MM.1S (cell line): ENCODE measurements at places on chromosomes 4 and X.
A peak's percentile ranks its signal among the peaks of the same experiment; 100 is the strongest.

GRCh38 chr4:125482822-125483221, 168.1 kb downstream of the FAT4 start:
- no peak overlapping the region for H3K4me3 ChIP-seq
- no peak overlapping the region for H3K27ac ChIP-seq
- H3K4me1 ChIP-seq, result no peaks in the 10 kb centered on the region

DNA sequence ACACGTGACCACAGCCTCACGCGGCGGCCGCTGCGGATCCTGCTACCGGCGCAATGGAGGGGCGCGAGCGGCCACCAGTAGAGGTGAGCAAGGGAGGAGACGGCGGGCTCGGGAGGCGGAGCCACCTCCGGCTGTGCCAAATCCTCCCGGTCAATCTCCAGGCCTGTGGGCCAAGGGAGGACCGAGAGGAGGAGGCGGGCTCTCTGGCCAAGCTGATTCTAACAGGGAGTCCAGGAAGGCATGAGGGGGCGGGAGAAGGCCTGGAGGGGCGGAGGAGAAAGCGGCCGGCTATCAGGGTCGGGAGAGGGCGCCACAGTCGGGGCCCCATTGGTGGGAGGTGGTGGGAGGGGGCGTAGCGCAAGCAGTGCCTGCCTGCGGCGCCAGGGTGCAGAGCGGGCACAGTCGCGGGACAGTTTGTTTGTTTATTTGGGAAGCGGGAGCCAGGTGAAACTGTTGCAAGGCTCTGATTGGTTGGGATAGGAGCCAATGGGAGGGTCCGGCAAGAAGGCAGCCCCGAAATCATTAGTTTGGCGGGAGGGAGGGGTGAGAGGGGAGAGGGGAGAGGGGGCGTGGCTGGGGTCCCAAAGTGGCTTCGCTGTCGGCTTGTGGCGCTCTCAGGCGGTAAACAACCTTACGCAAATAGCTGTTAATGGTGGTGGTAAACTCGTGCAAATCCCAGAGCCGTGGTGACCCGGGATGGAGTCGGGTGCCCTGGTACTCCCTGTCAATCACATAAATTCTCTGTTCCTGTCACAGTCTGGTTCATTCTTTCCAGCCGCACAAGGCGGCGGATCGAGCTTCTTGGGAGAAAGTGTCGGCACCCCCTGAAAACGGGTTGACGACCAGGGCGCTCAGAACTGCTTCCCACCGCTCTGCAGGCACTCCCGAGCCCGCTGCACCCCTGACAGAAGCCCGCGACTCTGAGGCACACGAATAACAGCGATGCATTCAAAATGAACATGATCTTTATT, at the start of gene IRS4:
Gene IRS4 (minus strand): TSS at position 55 of the 971 bp plus-strand sequence.
- no peaks in the 10 kb centered on the region for H3K27me3 ChIP-seq
- H3K4me3 ChIP-seq, result peak within 1 kb of the TSS; percentile 52
- peak; percentile 20 for DNase-seq
- no peak within 1 kb of the TSS for H3K27ac ChIP-seq
- H3K36me3 ChIP-seq, result no peaks in the 10 kb centered on the region
- no peaks in the 10 kb centered on the region for H3K4me1 ChIP-seq

DNA sequence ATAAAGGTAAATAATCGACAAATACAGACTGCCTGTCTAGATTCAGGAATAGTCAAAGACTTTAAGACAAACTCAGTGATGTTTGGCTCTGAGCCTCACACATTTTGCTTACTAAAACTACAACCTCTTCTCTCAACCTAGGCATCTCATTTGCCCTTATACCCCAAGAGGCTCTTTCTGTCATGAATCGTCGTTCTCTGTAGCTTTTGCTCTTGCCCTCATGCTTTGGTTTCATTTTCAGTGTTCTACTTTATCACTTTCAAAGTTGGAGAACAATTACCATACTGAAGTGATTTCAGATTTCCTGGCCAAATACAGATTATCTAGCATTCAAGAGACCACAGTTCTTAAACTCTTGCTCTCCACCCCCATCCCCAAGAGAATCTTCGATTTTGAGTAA, 114.1 kb upstream of the RAP2C start:
- no peaks in the 10 kb centered on the region for H3K27me3 ChIP-seq
- peak; percentile 74 for DNase-seq
- no peak overlapping the region for H3K27ac ChIP-seq
- 0 out of 2 replicates have a peak overlapping the region, but pooled peaks have one; percentile 2 for H3K4me3 ChIP-seq

- H3K4me1 ChIP-seq, result no peaks in the 10 kb centered on the region
- DNase-seq, result no peak
- H3K4me3 ChIP-seq, result no peak overlapping the region
These were observed 608.9 kb upstream of the LCORL start for GRCh38 chr4:18630218-18631110.

DNA sequence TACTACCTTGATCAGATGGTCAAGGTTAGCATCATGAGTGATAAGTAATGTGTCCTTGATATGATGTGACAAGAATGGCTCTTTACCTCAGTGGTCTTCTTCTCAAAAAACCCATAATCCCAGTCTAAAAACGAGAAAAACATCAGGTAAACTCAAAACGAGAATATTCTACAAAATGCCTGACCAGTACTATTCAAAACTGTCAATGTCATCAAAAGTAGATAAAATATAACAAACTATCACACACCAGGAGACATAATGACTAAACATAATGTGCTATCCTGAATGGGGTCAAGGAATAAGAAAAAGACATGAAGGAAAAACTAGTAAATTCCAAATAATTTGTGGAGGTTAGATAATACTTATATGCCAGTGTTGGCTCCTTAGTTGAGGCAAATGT, 85.2 kb upstream of the PDHA2 start:
- H3K27ac ChIP-seq, result no peak overlapping the region
- no peaks in the 10 kb centered on the region for H3K27me3 ChIP-seq
- H3K36me3 ChIP-seq, result no peaks in the 10 kb centered on the region

DNA sequence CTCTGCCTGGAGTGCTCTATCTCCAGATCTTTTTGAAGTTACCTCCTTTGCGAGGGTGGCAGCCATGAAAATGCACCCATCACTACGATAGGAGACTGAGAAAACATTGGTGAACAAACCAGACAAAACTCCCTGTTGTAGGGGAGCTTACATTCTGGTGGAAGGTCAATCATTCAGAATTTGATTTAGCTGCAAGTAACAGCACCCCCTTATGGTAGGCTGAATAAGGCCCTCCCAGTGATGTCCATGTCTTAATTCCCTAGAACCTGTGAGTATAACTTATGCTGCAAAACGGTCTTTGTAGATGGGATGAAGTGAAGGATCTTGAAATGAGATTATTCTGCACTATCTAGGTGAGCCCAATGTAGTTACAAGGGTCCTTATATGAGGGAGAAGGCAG, 5.6 kb upstream of the TEC start:
- H3K4me1 ChIP-seq, result peaks cover 7% of the 10 kb centered on the region
- no peaks in the 10 kb centered on the region for H3K36me3 ChIP-seq
- no peak overlapping the region for H3K27ac ChIP-seq
- no peak overlapping the region for H3K4me3 ChIP-seq
- H3K27me3 ChIP-seq, result no peaks in the 10 kb centered on the region
- DNase-seq, result peak; percentile 74

DNA sequence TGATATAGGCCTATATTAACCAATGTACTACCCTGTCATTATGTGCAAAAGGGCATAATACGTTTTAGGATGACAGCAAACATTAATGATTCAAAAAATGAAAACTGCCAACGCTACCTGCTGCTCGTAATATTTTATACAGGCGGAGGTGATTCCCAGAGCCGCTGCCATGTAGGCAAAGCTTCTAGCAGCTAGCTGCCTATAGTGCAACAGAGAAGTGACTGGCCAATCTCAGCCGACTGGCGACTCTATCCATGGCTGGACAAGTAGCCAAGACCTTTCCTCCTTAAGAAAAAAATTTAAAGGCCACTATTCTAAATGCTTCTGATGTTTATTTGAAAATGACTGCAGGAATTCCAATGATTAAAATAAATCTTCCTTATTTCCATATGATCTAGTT, 1.9 kb downstream of the PPARGC1A start:
- H3K4me3 ChIP-seq, result peak overlapping the region; percentile 89
- H3K27me3 ChIP-seq, result no peaks in the 10 kb centered on the region
- no peak for DNase-seq
- no peak overlapping the region for H3K27ac ChIP-seq

DNA sequence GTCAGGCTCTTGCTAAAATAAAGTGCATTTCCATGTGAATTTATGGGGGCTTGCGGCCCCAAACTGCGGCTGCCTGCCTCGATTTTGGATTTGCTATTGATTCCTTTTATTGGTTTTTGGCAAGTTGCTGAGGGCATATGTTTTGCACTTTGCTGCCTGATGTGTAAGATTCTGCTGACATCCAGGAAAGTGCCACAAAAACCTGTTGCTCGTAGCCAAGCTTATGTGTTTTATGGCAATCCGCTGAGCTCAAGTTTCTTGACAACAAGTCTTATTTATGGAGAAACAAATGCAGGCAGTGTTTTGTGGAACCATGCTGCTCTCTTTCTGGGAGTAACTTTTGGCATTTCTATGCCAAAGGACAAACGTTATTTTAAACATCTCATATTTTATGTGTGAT, 97.3 kb upstream of the DDIT4L start:
- no peak overlapping the region for H3K4me3 ChIP-seq
- no peak for DNase-seq
- no peak overlapping the region for H3K27ac ChIP-seq
- no peaks in the 10 kb centered on the region for H3K4me1 ChIP-seq

DNA sequence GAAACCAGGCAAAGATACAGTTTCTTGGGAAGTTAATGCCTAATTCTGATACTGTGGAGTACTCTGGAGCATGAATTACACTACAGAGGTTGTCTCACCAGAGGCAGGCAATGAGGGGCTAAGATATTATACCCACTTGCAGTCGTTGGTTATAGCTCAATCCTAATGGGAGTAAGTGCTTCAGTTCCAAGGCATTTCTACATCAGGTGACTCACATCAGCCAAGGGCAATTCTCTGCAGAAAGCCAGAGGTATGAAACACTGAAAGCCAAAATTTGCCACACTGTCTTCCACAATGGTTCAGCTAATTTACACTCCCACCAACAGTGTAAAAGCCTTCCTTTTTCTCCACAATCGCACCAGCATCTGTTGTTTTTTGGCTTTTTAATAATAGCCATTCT, 174.0 kb upstream of the IL15 start:
- no peak overlapping the region for H3K27ac ChIP-seq
- H3K4me1 ChIP-seq, result no peaks in the 10 kb centered on the region
- H3K4me3 ChIP-seq, result no peak overlapping the region
- no peaks in the 10 kb centered on the region for H3K27me3 ChIP-seq
- DNase-seq, result no peak

DNA sequence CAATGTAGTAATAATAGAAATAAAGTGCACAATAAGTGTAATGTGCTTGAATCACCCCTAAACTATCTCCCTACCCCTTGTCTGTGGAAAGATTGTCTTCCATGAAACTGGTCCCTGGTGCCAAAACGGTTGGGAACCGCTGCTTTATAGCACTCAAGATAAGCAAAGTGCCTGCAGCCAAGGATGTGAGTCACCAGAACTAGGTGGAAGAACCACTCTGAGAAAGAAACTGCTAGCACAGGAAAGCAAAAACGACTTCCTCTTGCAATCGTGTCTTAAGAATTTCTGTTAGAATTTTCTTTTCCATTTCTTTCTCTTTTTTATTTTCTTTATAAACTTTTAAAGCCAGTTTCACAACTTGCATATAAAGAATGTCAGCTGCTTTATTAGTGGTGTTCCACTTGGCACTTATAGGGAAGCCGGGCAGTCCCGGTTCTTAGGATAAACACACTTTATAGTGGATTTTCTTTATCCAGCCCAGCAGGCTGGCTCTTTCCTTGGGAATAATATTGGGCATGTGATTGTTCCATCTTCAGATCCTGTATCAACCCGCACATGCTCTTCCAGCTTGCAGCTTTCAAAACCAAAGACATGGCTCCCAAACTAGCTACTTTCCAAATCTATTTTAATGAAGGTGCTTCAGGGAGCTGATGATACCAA, 32.3 kb upstream of the CXCL8 start:
- H3K27me3 ChIP-seq, result no peaks in the 10 kb centered on the region
- H3K27ac ChIP-seq, result no peak overlapping the region
- no peak overlapping the region for H3K4me3 ChIP-seq
- no peak for DNase-seq
- H3K4me1 ChIP-seq, result no peaks in the 10 kb centered on the region

GRCh38 chr4:43348591-43348990, 456.1 kb downstream of the GRXCR1 start:
- DNase-seq, result no peak
- no peak overlapping the region for H3K27ac ChIP-seq
- H3K4me1 ChIP-seq, result no peaks in the 10 kb centered on the region
- no peaks in the 10 kb centered on the region for H3K27me3 ChIP-seq
- no peaks in the 10 kb centered on the region for H3K36me3 ChIP-seq

DNA sequence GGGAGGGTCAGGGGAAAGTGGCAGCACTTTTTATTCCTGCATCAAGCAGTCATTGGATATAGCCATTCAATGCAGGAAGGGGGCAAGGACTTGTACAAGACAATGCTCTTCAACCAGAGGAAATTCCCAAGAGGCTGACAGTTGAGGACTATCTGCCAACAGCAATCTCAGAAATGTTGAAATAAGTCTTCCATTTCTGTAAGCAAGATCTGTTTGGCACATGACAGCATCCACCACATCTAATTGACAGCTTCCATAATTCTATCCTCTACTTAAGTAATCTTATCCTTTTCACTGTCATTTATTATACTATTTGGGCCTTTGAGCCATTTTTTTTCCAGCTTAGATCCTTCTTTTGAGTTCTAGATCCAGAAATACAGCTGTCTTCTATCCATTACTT, 110.7 kb downstream of the CFAP299 start:
- no peak overlapping the region for H3K4me3 ChIP-seq
- no peak for DNase-seq
- no peaks in the 10 kb centered on the region for H3K36me3 ChIP-seq

DNA sequence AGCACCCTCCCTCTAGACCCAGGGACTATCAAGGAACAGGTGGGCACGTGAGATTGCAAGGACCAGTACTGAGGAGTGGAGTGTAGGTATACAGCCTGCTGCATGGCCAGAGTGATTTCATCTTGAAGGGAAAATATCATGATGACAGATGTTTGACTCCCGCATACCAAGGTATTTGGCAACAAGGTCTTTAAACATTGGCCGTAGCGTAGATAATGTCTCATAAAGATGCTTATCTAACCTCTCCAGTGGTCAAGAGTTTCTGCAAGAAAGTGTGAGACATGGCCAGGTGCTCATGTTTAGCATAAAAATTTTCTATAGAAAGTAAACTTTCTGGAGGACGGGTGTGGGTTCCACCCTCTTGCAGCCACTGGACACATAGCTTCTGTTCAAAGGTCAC, 18.7 kb upstream of the ZNF630 start:
- H3K27me3 ChIP-seq, result no peaks in the 10 kb centered on the region
- no peaks in the 10 kb centered on the region for H3K36me3 ChIP-seq
- DNase-seq, result no peak

GRCh38 chrX:7024850-7025249, 122.7 kb upstream of the STS start:
- H3K4me3 ChIP-seq, result no peak overlapping the region
- DNase-seq, result no peak
- H3K36me3 ChIP-seq, result no peaks in the 10 kb centered on the region

- DNase-seq, result no peak
- no peaks in the 10 kb centered on the region for H3K36me3 ChIP-seq
- H3K4me3 ChIP-seq, result no peak overlapping the region
- H3K4me1 ChIP-seq, result no peaks in the 10 kb centered on the region
- H3K27ac ChIP-seq, result no peak overlapping the region
- no peaks in the 10 kb centered on the region for H3K27me3 ChIP-seq
These were observed 319.1 kb downstream of the GPAT3 start for GRCh38 chr4:83855044-83855443.
